Activated B cell treated with CpG ODN at 0.5 μM for 24 hours (primary cell): ENCODE measurements at places on chromosomes 2 and 18. TPM values are rescaled to one million over a fixed set of nuclear protein-coding genes. Genes with fewer than 3 reads are reported as not detected.

Gene ICOS
- total RNA-seq = 0.12 TPM in 1 of 2 replicates, not detected in the other

Gene B3GNT7
- 23.7 and 24.4 TPM in 2 replicates for total RNA-seq

Gene BOK
- 0.10 TPM in 1 of 2 replicates, not detected in the other for total RNA-seq

Gene KATNAL2
- total RNA-seq = 1.2 and 2.6 TPM in 2 replicates

- DNase-seq = no peak
Measured at GRCh38 chr18:42508683-42509296, 553.8 kb downstream of the PIK3C3 start.

DNA sequence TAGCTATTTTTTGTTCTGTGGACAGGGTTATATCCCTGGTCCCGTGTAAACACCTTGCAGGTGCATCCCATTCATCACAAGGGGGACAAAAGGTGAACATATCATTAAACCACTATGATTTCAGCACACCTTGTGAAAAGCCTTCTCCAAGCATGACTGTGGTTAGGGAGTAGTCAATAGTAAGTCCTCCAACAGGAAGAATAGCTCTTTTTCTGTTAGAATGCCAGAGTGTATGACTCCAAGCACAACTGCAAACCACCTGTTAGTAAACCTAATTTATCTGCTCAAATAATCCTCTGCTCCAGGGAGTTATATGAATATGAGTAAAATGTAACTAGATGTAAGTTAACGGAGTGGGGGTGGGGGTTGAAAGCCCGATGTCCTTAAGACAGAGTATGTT, 240.5 kb downstream of the AGPS start:
- no peak for DNase-seq

GRCh38 chr2:108194409-108195132, 45.2 kb upstream of the SULT1C3 start:
- no peak for DNase-seq

DNA sequence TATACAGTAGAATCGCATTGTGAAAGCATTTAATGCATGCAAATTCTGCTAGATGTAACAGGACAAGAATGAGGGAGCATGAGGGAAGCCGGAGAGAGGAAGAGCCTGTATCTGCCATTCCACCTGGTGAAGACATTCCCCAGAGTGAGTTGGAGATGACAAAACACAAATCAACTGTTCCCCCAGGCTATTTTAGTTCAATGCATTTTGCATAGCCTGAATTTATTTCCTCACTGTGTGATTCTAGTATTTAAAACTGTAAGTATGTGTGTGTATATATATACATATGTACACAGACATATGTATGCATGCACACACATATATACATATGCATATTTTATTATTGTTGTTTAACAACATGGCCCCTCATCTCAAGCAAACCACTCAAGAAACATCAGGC, 54.7 kb downstream of the CCDC68 start:
- no peak for DNase-seq

DNA sequence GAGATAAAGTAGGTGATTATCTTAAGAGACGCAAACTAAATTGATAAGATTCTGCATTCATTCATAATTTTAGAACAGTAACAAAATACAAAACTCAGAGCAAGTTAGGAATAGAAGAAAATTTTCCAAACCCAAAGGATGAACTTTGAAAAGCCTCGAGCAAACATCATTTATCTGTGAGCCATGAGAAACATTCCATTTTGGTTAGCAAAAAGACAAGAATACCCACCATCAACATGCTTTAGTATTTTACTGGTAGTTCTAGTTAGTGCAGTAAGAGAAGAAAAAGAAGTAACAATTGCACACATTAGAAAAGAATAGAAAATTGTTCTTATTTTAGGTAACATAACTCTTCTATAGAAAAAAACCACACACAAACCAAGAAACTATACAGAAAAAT, 291.3 kb upstream of the TCF4 start:
- DNase-seq = no peak

DNA sequence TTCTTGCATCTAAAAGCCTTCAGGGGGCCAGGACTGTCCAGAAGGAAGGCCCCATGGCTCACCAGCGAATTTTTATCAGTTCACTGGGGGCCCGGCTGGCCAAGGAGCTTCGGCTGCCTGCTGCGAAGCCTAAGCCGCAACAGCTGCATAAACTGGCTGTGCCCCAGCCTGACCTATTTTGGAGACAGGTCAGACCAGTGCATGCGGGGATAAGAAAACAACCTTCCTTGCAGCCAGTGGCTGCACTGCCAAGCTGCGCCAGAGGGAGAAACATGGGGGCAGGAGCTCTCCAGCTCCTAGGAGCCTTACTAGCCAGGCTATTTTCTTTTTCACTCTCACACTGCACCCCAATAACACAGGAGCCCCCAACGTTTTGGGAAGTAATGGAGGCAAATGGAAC, 15.2 kb downstream of the PAX3 start:
- no peak for DNase-seq

- DNase-seq = no peak
Measured at GRCh38 chr2:222732489-222733178, 61.2 kb downstream of the MOGAT1 start.
